ENCODE measurements at places on chromosomes 13 and 19. TPM values are rescaled to one million over a fixed set of nuclear protein-coding genes. Genes with fewer than 3 reads are reported as not detected.

DNA sequence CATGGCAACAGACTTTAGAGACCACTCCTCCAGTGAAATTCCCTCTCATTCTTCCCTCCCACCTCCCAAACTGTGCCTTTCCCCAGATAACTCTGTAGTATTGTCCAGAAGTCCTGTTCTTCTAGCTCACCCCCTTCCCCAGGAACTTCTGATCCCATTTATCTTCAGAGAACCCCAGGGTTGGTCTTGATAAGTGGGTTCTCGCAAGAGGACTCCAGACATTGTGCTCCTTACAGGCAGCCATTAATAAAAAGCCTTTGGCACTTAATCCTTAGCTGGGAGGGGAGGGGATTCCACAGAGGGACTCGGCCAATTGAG, 1.9 kb downstream of the LTBP4 start:
- peak overlapping the region; percentile 97 for H3K27ac ChIP-seq
- no peak for DNase-seq
- H3K4me3 ChIP-seq: peak overlapping the region; percentile 93
- peaks cover 37% of the 10 kb centered on the region for H3K4me1 ChIP-seq
- peaks cover 66% of the 10 kb centered on the region for H3K27me3 ChIP-seq

DNA sequence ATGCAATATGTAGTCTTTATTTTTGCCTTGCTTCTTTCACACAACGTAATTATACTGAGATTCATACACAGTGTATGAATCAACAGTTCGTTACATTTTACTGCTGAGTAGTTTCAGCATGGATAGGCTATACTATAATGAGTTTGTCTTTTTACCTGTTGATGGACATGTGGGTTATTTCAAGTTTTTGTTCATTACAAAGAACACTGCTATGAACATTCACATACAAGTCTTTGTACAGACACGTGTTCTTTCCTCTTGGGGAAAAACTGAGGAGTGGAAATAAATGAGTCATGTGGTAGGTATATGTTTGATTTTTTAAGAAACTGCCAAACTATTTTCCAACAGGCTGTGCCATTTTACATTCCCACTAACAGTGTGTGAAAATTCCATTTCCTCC, 35.1 kb downstream of the ENOX1 start:
- no peaks in the 10 kb centered on the region for H3K36me3 ChIP-seq
- H3K4me1 ChIP-seq: no peaks in the 10 kb centered on the region
- no peak overlapping the region for H3K27ac ChIP-seq
- no peak overlapping the region for H3K4me3 ChIP-seq
- DNase-seq: no peak

DNA sequence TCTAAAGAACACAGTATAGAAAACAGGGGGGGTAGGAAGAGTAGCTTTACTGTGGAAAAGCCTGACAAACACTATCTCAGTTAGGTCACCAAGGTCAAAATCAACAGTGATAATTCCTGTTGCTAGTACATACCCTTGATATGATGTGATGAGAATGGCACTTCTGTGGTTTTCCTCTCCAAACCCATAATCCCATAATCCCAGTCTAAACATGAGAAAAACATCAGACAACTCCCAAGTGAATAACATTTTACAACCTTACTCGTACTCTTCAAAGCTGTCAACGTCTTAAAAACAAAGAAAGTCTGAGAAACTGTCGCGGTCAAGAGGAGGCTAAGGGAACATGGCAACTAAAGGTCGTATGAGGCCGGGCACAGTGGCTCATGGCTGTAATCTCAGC, 137.6 kb downstream of the FOXO1 start:
- no peaks in the 10 kb centered on the region for H3K4me1 ChIP-seq
- H3K4me3 ChIP-seq: no peak overlapping the region
- no peak for DNase-seq
- H3K27ac ChIP-seq: no peak overlapping the region
- H3K27me3 ChIP-seq: no peaks in the 10 kb centered on the region

DNA sequence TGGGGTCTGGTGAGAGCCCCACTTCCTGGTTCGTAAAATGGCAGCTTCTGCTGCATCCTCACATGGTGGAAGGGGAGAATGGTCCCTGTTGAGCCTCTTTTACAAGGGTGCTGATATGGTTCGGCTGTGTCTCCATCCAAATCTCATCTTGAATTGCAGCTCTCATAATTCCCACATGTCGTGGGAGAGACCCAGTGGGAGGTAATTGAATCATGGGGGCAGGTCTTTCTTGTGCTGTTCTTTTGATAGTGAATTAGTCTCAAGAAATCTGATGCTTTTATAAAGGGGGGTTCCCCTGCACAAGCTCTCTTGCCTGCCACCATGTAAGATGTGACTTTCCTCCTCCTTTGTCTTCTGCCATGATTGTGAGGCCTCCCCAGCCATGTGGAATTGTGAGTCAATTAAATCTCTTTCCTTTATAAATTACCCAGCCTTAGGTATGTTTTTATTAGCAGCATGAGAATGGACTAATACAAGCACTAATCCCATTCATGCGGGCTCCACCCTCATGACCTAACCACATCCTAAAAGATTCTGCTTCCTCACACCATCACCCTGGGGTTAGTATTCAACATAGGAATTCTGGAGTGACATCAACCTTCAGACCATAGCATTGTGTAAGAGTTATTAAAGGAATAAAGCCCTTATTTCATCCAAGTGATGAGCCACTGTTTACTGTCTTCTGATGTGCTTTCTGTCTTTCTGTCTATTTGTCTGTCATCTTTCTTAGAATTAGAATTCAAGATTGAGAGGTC, 159.0 kb upstream of the IRS2 start:
- no peak overlapping the region for H3K27ac ChIP-seq
- H3K4me1 ChIP-seq: no peaks in the 10 kb centered on the region
- H3K4me3 ChIP-seq: no peak overlapping the region
- no peaks in the 10 kb centered on the region for H3K36me3 ChIP-seq

- no peak for DNase-seq
- H3K27me3 ChIP-seq: peaks cover 67% of the 10 kb centered on the region
- H3K36me3 ChIP-seq: no peaks in the 10 kb centered on the region
- H3K4me1 ChIP-seq: no peaks in the 10 kb centered on the region
- H3K27ac ChIP-seq: no peak overlapping the region
Observed at GRCh38 chr19:1521636-1522035, 2.2 kb upstream of the PLK5 start.

DNA sequence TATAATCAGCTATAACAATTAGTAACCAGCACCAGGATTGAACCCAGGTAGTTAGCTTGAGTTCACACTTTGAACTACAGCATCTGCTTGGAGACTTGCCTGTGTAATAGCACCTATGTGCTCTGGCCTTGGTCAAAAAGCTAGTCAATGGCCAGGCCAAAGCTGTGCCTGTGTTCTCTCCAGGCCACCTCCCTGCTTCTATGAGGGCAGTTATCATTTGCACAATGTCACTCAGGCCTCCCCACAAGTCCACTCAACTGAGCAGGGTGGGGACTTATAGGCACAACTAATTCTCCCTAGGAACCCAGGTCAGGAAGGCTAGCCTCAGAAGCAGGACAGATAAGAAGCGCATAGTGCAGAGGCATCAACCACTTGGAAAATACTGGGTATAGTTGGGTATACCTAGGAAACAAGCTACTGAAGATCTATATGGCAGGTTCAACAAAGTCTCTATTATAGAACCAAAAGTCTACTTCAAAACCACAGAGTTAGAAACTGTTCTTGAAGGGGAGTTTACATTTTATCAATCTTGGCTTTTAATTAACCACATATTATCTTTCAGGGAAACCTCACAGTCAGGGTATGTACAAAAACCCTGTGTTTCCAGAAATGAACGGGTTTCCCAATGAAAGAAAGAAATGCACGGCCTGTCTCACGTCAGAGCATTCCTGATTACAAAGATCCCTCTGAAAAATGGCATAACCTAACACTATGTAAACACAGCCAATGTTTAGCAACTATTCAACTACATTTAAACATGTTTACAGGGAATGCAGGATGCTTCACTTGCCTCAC, 140.9 kb downstream of the ABCC4 start:
- peaks cover 5% of the 10 kb centered on the region for H3K4me1 ChIP-seq
- H3K36me3 ChIP-seq: peaks cover 4% of the 10 kb centered on the region
- H3K27me3 ChIP-seq: no peaks in the 10 kb centered on the region
- no peak overlapping the region for H3K4me3 ChIP-seq

- H3K27me3 ChIP-seq: peaks cover 3% of the 10 kb centered on the region
- peak; percentile 85 for DNase-seq
- H3K27ac ChIP-seq: peak overlapping the region; percentile 82
- H3K4me1 ChIP-seq: no peaks in the 10 kb centered on the region
Observed at GRCh38 chr13:112885782-112886268, 83.2 kb upstream of the MCF2L start.

DNA sequence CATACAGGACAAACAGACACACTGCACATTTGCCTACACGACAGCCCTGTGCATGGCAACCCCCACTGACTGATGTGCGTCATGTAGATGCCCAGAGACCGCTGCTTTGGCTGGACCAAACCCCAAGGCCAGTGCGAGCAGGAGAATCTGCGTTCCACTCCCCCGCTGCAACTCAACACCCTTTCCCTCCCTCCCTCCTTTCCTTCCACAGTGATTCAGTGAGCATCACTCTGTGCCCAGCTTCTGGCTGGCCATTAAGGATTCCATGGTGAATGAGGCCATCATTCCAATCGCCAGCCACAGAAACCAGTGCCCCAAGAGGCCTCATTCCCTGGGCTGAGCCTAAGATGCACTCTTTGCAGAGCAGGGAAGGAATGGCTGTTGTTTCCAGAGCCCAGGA, 61.6 kb downstream of the GSX1 start:
- H3K4me3 ChIP-seq: no peak overlapping the region
- no peaks in the 10 kb centered on the region for H3K4me1 ChIP-seq
- no peak overlapping the region for H3K27ac ChIP-seq
- H3K36me3 ChIP-seq: no peaks in the 10 kb centered on the region

Gene WDR62
- 3.3 TPM for total RNA-seq

GRCh38 chr19:1918975-1919374, 13.8 kb downstream of the ADAT3 start:
- H3K27me3 ChIP-seq: no peaks in the 10 kb centered on the region
- no peaks in the 10 kb centered on the region for H3K4me1 ChIP-seq
- H3K36me3 ChIP-seq: no peaks in the 10 kb centered on the region

Gene REX1BD
- total RNA-seq: 54.0 TPM

- H3K36me3 ChIP-seq: no peaks in the 10 kb centered on the region
- no peak for DNase-seq
- H3K4me1 ChIP-seq: no peaks in the 10 kb centered on the region
- no peak overlapping the region for H3K27ac ChIP-seq
- H3K4me3 ChIP-seq: no peak overlapping the region
Observed at GRCh38 chr13:108609353-108609752, 20.1 kb upstream of the MYO16 start.

- H3K4me3 ChIP-seq: no peak overlapping the region
- no peaks in the 10 kb centered on the region for H3K27me3 ChIP-seq
- H3K27ac ChIP-seq: no peak overlapping the region
- DNase-seq: no peak
Observed at GRCh38 chr19:37957176-37957575, 50.2 kb downstream of the SIPA1L3 start.

DNA sequence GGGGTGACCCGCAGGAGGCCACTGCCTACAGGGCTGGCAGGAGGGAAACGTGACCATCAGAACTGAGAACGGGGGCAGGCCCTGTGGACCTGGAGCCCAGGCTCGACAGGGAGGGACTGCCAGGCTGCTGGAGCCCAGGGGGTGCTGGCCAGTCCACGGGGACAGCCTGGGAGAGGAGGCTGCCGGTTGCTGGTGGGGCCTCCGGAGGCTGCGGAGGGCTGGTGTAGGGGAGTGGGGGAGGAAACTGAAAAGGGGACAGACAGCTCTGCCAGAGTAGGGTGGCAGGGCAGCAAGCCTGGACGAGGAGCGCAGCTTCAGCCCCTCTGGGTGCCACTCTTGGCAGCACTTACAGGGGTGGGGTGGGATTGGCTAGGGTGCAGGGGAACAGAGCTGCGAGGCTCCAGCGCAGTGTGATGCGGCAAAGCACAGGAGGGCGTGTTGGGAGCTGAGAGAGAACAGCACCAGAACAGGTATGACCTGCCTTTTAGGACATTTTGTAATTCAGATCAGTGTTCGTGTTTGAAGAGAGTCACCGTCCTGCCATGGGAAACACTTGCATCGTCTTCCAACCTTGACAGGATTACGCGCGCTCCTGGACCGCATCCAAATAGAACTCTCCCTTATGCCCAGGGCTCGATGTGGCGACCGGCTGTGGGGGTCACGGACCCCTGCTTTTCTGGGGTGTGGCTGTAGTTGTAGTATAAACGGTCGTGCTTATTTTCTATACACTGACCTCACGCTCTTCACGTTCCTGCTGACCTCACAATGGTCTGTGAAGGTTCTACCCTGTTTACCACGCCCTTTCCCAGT, 19.9 kb upstream of the ARHGEF7 start:
- H3K27ac ChIP-seq: no peak overlapping the region
- no peak overlapping the region for H3K4me3 ChIP-seq
- H3K27me3 ChIP-seq: peaks cover 59% of the 10 kb centered on the region
- DNase-seq: no peak
- no peaks in the 10 kb centered on the region for H3K4me1 ChIP-seq

- H3K4me1 ChIP-seq: peaks cover 15% of the 10 kb centered on the region
- H3K4me3 ChIP-seq: no peak overlapping the region
- H3K27me3 ChIP-seq: peaks cover 5% of the 10 kb centered on the region
- no peak for DNase-seq
Observed at GRCh38 chr13:112651311-112651710, 38.5 kb upstream of the ATP11A start.

Gene FPR3
- total RNA-seq: not detected

Gene AMER2
- total RNA-seq: 0.14 TPM

DNA sequence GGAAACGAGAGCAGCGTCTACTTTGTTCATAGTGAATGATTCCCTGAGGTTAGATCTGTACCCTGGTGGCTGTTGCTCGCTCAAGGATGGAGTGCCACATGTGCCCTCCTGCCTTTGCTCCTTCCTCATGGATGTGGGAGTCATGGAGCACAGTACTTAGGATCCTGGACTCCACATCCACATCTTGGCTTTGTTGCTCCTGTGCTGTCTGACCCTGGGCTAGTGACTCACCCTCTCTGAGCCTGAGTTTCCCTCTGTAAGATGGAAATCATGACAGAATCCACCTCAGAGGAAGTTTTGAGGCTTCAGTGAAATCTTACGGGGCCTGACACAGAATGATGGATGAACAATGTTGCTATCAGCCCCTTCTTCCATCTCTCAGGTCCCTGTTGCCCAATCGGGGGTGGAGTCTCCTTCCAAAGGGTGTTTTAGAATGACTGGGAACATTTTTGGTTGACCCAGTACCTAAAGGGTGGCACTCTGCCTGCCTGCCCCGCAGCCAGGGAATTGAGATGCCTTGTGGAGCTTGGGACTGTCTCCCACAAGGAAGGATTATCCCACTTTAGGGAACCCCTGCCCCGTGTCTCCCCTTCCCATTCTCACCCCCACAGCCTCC, 9.8 kb upstream of the TIMM50 start:
- no peak overlapping the region for H3K27ac ChIP-seq
- no peak overlapping the region for H3K4me3 ChIP-seq
- no peaks in the 10 kb centered on the region for H3K4me1 ChIP-seq
- no peak for DNase-seq
- no peaks in the 10 kb centered on the region for H3K27me3 ChIP-seq

All from type B pancreatic cell (in vitro differentiated cells).